Breast epithelium (tissue), 4 donors: ENCODE measurements at places on chromosomes 2 and 18. TPM values are rescaled to one million over a fixed set of nuclear protein-coding genes. Genes with fewer than 3 reads are reported as not detected.

DNA sequence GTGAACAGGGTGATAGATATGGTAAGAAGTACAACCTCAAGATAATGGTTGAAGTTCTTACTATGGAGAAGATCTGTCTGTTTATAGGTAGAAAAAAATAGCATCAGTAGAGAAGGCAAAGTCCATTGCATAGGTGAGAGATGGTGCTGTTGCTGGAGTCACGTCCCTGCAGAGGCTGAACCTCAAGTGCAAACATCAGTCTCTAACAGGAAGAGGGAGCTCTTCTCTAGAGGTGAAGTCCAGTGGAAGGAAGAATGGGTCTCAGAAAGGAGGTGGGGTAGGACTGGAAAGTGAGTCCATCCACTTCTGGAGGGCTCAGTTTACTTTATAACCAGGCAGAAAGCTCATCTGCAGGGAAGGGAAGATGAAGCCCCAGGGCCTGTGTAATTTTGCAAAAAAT is 337.7 kb downstream of the MEIS1 start:
- H3K27ac ChIP-seq: no peak overlapping the region
- H3K4me3 ChIP-seq: no peak overlapping the region
- no peaks in the 10 kb centered on the region for H3K4me1 ChIP-seq
- no peak for DNase-seq

- no peaks in the 10 kb centered on the region for H3K27me3 ChIP-seq
- no peak for DNase-seq
Observed at GRCh38 chr2:65033178-65033577, 23.0 kb upstream of the CEP68 start.

GRCh38 chr2:140154706-140155105 is 1374.5 kb upstream of the NXPH2 start:
- DNase-seq: no peak
- no peaks in the 10 kb centered on the region for H3K4me1 ChIP-seq
- no peaks in the 10 kb centered on the region for H3K36me3 ChIP-seq
- no peak overlapping the region for H3K27ac ChIP-seq
- no peaks in the 10 kb centered on the region for H3K27me3 ChIP-seq

DNA sequence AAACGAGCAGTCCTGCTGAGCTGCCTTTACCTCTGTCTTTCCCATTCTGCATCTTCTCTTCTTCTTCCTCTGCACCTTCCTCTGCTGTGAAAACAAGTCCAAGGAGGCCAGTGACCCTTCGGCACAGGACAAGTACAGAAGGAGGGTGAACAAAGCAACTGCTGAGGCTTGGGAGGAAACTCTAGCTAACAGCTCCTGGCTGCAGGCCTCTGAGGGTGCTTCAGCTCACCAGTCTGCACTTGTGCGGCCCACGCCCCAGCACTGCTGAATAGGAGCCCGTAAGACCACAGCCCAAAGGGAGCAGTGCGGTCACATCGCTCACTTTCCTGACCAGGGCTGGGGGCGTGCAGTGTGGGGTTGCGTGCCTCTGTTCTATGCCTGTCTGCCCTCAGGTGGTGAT is 42.1 kb upstream of the DNMT3A start:
- no peaks in the 10 kb centered on the region for H3K27me3 ChIP-seq
- peak; percentile 11 for DNase-seq

CCT4 gene
- total RNA-seq: 119 TPM

- no peak overlapping the region for H3K4me3 ChIP-seq
- H3K27ac ChIP-seq: no peak overlapping the region
- H3K4me1 ChIP-seq: no peaks in the 10 kb centered on the region
Observed at GRCh38 chr2:157324331-157324843, 1.2 kb downstream of the ERMN start.

NCKAP5 gene
- total RNA-seq: 1.1 TPM

DNA sequence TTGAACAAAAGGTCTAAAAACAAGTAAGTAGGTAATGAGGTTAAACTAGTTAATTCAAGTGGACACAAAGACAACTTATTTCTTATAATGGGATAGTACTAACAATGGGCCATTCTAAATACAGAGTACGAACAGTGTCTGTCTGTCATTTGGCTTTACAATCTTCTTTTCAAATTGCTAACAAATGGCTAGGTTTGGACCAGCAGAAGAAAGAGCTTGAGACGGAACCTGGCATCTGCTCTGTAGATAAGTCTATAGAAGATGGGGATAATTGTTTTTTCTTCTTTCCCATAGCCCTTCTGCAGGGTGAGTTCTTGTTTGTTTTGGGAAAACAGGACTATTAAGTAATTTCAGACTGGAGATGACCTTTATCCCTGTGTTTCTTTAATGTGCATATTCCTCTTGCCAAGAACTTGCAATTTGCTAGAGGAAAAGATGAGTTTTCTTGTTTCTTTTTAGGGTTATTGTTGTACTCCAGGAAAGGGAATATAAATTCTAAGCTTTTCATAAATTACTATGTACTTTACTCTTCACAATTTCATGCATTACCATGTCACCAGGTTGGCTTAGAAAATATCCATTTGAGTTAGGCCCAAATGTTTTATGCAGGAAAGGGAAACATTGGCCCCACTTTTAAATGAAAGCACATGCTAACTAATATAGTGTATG is 500.5 kb upstream of the SYT4 start:
- H3K36me3 ChIP-seq: no peaks in the 10 kb centered on the region
- no peaks in the 10 kb centered on the region for H3K4me1 ChIP-seq
- no peaks in the 10 kb centered on the region for H3K27me3 ChIP-seq
- no peak for DNase-seq
- H3K27ac ChIP-seq: no peak overlapping the region

- DNase-seq: no peak
- H3K27me3 ChIP-seq: no peaks in the 10 kb centered on the region
- no peak overlapping the region for H3K27ac ChIP-seq
Observed at GRCh38 chr2:177201919-177202346, 10.7 kb upstream of the HNRNPA3 start.

DNA sequence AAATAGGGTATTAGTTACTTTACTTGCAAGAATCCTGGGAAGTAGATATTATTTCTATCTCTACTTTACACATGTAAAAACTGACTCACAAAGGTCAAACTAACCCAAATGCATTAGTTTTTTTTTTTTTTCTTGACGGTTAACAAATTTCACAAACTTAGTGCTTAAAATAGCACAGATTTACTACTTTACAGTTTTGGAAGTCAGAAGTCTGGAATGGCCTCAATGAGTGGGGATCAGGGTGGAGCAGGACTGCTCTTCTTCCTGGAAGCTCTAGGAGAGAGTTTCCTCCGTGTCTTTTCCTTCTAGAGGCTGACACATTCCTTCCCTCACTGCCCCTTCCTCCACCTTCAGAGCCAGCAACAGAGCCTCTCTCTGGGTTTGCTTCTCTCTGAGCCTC is 117.2 kb downstream of the COL6A3 start:
- no peaks in the 10 kb centered on the region for H3K36me3 ChIP-seq
- H3K27ac ChIP-seq: no peak overlapping the region

- no peak overlapping the region for H3K4me3 ChIP-seq
- no peaks in the 10 kb centered on the region for H3K36me3 ChIP-seq
- DNase-seq: no peak
Observed at GRCh38 chr2:127082974-127083373, 24.0 kb downstream of the BIN1 start.
